ENCODE measurements at places on chromosomes 13 and 19.

GRCh38 chr13:98150832-98151479 lies 8.1 kb downstream of the FARP1 start:
- no peak for DNase-seq

DNA sequence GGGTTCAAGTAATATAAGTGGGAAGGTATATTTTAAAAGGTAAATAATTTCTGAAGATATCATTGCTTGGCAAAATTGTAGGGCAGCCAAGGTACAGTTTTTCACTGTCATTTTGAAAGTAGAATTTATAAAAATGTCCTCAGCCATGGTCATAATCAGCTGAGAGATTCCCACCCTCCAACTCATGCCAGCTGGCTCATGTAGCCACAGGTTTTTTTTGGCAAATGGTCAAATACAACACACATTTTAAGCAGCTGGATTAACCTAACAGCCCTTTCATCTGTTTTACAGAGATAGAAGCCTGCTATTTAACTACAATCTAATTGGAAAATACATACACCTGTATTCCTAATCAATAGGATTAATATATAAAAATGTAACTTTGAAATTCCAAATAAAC lies 619.2 kb upstream of the SGCG start:
- no peak for DNase-seq

GRCh38 chr19:57812226-57812625 lies 2.5 kb downstream of the ZNF552 start:
- no peak for DNase-seq

GRCh38 chr19:18259893-18260292 lies 14.4 kb downstream of the IQCN start:
- DNase-seq = no peak

DNA sequence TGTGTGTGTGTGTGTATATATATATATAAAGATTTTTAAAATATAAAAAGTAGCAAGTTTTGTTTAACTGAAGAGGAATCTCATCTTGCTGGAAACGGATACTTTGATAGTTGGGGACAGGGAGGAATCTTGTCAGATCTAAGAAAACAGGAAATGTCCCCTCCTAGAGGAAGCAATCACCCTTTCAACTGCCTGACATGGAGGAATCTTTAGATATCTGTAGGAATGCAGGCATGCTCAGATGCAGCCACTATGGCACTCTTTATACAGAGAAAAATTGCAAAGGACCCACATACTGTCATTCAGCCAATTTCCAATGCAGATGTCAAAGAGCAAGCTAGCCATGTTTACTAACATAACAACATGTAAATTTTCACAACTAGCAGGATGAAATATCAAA lies 38.8 kb downstream of the ZNF611 start:
- no peak for DNase-seq

DNA sequence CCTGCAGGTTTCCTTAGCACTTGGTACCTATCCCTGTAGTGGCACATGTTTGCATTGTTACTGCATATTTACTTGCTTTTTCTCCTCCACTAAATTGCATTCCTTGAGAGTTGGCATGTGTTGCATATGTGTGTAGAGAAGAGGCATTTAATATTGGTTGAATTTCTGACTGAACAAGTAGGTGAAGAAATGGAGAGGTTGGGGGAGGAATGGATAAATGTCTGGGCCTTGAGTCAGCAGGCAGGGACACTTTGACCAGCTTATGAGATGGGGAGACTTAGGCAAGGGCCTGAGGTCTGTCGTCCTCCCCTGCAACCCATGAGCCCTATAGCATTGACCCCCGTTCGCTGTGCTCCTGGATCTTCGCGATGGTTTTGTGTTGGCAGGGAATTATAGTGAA lies 2.0 kb upstream of the GPR18 start:
- DNase-seq = no peak

DNA sequence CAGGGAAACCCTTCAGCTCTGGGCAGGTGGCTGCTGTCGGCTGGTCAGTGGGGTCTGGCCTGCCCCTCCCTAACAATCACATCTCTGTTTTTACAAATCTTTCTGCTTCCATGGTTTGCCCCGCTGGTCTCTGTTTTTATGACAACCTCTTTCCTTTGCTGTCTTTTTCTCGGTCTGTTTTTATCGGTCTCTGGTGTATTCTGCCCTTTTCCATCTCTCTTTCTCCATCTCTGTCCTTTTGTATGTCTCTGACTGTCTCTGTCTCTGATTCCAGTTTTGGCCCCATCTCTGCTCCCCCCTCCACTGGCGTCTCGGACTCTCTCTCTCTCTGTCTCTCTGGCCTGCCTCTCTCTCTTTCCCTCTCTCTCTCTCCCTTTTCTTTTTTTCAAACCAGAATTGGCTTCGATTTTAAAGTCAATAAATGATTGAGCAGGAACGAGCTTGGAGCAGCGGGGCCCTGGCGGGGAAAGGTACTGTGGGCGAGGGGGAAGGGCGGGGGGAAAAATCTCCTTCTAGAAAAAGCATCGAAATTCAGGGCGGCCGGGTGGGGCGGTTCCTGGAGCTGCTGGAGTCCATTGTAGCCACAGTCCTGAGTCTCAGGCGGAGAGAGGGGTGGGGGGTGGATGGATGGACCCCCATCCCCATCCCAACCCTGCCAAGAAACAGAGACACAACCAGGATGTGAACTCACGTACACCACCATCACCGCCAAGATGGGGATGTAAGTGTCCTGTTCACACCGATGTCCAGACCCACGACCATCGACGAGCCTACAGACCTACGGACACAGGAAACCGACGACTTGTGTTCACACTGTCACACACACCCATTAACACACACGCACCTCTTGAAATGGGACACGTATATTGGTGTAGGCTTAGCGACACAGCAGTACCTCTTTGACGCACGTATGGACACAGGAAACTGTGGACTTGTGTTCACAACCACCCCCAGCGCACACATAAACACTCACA lies 3.0 kb downstream of the NFIX start:
- no peak for DNase-seq

GRCh38 chr13:75715601-75716523 lies 79.7 kb downstream of the LMO7 start:
- no peak for DNase-seq

DNA sequence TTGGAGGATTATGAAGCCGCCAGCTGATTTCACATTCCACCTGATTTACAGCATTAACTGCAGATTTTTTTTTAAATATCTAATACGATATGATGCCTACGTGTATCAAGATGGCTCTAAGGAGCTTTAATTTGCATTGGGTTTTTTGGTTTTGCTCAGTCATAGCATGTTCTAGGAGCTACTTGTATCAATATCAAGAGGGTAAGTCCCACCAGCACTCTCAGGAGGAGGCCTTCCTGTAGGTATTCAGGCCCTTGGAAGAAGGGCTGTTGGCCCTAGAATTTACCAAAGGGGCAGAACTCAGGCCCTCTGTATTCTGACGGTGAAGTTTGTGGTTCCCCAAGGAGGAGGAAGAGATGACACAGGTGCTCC lies 97.2 kb upstream of the IPO5 start:
- DNase-seq = no peak

GRCh38 chr13:113969973-113970611 lies 3.8 kb downstream of the C13orf46 start:
- DNase-seq = no peak

DNA sequence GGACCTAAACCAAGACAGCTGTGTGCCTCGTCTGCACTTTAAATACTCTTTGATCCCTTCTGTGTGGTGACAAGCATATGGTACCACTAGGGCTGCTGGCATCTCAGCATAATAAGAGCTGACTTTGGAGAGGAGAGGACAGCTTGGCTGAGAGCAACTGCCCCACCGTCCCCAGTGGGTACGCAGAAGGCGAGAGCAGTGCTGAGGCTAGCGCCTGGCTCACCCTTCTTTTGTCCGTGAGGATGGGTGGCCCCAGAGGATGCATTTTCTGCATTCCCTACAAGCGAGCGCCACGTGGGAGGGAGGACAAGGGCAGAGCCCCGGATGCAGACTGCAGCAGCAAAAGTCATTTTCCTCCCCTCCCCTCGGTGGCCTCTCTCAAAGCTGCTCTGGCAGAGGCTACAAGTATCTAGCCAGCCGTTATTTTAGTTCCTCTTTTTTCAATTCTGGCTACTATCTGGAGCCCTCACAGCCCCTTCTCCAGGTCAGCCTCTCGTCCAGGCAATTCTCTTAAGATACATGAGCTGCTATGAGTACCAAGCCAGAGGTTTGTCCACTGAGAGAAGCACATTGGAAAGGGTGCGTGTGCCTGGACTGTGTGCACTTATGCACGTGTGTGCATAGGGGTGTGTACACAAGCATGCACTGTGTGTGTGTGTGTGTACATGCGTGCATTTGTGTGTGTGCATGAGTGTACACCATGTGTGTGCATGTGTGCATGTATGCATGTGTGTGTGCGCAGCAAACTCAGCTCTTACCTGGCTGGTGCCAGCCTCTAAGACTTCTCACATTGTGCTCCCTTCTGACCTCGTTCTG lies 51.3 kb downstream of the RAB20 start:
- no peak for DNase-seq

- no peak for DNase-seq
These were observed 399.6 kb downstream of the LMO7 start for GRCh38 chr13:76035711-76036110.

GRCh38 chr13:28313579-28313978 lies 175.2 kb downstream of the PAN3 start:
- no peak for DNase-seq

DNA sequence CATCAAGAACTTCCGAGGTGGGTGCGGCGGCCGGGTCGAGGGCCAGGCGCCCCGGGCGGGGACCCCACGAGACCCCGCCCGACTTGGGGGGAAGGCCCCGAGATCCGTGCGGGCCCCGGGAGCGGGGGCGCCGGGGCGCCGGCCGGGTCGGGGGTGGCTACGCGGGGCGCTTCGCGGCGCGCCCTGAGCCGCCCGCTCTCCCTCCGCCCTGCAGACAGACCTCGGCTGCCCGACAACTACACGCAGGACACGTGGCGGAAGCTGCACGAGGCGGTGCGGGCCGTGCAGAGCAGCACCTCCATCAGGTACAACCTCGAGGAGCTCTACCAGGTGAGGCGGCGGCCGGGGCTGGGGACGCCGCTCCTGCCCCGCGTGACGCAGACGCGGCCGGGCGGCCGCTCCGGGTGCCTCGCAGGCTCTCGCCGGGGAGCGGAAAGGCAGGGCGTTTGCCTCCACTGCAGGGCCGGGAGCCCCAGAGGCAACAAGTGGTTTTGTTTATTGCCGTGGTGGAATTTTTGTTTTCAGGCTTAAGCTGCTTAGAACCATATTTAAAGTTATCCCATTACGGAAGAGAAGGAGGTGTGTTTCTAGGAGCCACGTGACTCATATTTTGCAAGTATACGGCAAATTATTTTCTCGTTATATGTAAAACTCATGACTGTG lies 477 bp downstream of the CUL4A start:
- peak; percentile 38 for DNase-seq

- DNase-seq = no peak
These were observed 902 bp upstream of the CCDC106 start for GRCh38 chr19:55646889-55647731.

GRCh38 chr19:37988758-37989635 lies 82.0 kb downstream of the SIPA1L3 start:
- DNase-seq = no peak

DNA sequence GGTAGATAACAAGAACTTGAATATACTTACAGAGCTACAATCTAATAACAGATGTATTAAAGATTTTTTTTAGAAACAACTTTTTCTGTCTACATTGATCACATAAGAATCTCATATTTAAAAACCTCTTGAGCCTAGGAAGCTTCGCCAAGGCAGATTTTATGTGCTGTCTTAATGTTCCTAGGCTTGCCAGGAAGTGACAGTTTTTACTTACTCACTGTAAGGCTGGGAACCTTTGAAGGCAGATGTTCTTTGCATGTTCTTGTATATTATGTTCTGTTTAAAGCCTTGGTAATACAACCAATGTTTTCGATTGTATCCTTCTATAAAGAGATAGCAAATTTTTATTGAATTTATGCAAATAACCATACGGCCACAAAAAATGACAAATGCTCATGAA lies 492.7 kb downstream of the GPC5 start:
- no peak for DNase-seq

- no peak for DNase-seq
These were observed 83.3 kb downstream of the ERCC5 start for GRCh38 chr13:102928941-102929675.

DNA sequence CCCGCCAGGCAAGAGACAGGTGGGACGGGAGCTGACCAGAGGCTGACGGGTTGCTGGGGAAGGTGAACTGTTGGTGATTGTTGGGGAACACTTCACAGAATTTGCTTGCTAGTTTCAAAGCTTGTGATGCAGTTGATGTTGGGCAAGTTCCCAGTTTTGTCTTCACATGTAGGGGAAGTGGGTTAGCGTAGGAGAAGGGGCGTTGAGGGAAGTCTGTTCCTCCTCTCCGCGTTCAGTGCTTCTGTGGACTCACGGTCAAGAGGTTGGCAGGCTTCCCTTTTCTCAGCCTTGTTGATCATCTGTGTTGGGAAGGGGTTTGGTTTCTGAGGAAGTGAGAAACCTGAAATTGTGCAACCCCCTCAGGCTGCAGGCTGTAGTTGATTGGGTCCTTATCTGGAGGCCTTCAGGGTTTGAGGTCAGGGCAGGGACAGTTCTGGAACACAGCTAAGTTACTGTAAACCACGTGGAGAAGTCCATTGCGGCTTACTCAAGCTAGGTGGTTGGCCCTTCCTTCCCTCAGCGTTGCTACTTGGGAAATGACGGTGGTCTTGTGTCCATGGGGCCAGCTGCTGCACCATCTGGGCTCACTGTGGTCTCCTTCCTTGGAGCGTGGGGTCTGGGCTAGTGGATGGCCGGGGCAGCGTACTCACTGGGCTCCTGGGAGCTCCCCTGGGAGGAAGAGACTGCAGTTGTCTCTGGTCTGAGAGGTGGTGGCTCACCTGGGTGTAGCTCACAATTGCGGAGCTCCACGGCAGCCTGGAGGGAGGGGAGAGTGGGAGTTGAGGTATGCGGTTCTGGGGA lies 7.5 kb downstream of the RPS9 start:
- no peak for DNase-seq
